ENCODE measurements at places on chromosomes 7 and 10.

GRCh38 chr10:24849051-24849450, 103.4 kb downstream of the PRTFDC1 start:
- DNase-seq = no peak

- DNase-seq = no peak
Observed at GRCh38 chr7:120344276-120344675, 71.3 kb downstream of the KCND2 start.

GRCh38 chr7:105376908-105377533, 11.7 kb downstream of the SRPK2 start:
- DNase-seq = no peak

DNA sequence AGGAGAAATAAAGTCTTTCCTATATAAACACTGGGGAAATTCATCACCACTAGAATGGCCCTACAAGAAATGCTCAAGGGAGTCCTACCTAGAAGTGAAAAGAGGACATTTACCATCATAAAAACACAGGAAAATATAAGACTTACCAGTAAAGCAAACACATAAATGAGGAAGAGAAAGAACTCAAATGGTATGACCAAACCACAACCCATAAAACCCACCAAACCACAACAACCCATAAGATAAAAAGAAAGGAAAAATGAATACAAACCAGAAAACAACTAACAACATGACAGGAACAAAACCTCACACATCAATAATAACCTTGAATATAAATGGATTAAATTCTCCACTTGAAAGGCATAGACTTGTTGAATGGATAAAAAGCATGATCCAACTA, 71.9 kb upstream of the DIP2C start:
- DNase-seq = no peak

DNA sequence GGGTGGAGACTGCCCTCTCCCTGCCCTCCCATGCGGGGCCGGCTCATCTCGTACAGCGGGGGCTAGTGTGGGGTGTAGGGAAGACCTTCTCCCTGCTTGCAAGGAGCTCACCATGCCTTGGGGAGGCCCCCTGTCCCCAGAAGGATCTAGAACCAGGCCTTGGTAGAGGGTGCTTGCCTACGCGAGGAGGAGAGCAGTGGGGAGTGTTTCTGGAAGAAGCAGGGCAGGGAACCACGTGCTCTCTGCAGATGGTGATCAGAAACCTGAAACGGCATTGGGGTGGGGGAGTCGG, 2.7 kb downstream of the MAFK start:
- DNase-seq = no peak

GRCh38 chr10:70404787-70405036, 767 bp downstream of the EIF4EBP2 start:
- peak; percentile 22 for DNase-seq

DNA sequence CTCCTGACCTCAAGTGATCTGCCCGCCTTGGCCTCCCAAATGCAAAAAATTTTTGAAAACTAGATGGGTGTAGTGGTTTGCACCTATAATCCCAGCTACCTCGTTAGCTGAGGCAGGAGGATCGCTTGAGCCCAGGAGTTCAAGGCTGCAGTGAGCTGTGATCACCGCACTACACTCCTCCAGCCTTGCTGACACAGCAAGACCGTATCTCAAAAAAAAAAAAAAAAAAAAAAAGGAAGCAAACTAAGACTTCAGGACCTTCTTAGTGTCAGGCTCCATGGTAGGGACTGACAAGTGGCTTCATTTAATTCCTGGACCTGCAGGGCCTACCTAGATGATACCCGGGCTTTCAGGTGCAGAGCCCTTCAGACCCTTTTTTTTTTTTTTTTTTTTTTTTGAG, 2.5 kb downstream of the POP7 start:
- no peak for DNase-seq

DNA sequence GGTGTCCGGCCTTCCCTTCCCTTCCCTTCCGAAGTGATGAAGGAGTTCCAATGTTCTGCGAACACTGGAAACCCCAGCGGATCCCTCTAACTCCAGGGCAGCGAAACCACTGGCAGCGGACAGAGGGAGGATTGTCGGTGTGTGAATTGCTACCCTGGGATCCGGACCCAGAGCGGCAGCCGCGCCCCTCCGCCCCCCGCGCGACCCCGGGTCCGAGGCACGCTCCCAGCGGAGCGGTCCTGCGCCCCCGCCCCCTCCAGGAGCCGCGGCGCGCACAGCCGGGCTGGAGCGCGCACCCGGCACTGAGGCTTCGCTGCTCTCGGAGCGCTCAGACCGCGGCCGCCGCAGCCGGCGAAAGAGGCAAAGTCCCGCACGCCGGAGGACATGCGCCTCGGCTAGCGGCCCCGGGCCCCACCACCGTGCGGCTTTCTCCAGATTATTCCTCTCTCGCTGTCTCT, at the start of gene PTPRZ1:
TSS of gene PTPRZ1 (plus strand) at position 331 of the 458 bp plus-strand sequence. CDS start 339 bp downstream, outside the sequence.
- peak; percentile 10 for DNase-seq

- DNase-seq = no peak
Observed at GRCh38 chr10:132275426-132276178, 32.1 kb downstream of the STK32C start.

DNA sequence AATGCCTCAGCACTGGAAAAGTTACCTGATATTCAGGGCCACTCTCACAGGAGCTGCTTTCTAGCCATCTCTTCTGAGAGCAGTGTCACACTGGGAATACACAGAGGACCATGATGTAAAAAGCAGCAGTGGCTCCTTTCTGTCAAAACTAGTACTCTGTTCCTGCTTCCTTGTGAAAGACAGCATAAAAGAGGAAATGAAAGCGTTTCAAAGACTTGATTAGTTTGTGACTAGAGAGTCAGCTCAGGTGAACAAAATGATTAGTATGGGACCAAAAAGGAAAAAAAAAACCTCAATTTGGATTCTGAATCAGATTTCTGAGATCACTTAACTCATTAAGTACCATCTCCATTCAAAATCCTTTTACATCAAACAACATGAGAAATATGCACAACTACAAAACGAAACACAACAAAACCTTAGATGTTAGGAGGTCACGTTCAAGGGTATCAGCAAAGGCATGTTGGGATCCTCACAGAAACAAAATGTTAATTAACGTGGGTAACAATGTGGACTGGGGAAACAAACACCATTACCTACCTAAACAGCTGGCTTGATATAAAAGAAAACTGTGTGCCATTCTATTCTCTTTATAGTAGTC, 103.7 kb downstream of the MACC1 start:
- no peak for DNase-seq

DNA sequence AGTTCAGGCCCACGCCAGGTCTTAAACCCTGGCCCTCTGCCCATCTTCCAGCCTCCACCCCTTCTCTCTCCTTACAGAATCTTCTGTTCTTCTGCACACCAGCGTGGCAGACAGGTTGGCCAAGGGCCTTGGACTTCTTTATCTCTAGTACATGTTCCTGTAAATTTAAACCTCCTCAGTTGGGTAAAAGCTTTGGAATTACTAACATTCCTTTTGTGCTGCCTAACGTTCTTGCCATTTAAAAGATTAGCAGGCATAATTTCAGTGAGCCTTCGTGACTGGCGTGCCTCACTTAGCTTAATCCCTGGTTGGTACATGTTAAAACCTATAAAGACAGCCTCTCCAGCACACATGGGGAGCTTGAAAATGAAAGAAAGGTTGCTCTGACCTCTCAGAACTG, 192.2 kb downstream of the CUX1 start:
- no peak for DNase-seq

DNA sequence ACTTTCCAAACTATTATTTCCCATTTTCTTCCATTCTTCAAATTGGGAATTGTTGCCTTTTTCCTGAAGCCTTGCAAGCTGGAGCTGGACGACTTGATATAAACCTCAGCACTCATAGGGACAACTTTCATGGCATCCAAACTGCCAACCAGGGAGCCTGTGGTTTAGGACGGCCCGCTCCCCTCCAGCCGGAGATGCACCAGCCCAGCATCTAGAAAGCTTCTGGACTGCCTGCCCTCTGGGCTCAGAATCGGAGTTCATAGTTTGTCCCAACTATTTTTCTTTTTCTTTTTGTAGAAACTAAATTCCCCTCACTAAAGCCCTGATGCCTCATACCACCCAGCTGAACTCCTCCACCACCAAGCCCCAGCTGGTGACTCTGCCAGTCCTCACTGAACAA, 200.3 kb downstream of the DNAJB6 start:
- no peak for DNase-seq

GRCh38 chr10:86819567-86819966, 63.1 kb downstream of the BMPR1A start:
- no peak for DNase-seq

DNA sequence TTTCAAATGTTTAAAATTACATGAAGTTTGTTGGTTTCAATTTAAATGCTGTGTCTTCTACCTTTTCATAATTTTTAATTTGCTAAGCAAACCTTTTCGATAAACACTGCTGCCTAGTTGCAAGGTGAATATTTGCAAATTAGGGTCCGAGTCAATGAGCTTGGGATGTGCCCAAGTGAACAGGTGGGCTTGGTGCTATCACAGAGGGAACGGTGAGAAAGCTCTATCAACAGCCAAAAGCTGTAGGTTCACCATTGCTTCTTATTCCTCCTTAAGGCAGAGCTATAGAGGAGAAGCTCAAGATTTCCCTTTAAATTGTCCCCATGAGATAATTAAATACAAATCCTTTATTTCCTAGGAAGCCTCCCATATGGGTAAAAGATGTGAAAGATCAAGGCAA, 245.3 kb upstream of the CELF2 start:
- DNase-seq = no peak

DNA sequence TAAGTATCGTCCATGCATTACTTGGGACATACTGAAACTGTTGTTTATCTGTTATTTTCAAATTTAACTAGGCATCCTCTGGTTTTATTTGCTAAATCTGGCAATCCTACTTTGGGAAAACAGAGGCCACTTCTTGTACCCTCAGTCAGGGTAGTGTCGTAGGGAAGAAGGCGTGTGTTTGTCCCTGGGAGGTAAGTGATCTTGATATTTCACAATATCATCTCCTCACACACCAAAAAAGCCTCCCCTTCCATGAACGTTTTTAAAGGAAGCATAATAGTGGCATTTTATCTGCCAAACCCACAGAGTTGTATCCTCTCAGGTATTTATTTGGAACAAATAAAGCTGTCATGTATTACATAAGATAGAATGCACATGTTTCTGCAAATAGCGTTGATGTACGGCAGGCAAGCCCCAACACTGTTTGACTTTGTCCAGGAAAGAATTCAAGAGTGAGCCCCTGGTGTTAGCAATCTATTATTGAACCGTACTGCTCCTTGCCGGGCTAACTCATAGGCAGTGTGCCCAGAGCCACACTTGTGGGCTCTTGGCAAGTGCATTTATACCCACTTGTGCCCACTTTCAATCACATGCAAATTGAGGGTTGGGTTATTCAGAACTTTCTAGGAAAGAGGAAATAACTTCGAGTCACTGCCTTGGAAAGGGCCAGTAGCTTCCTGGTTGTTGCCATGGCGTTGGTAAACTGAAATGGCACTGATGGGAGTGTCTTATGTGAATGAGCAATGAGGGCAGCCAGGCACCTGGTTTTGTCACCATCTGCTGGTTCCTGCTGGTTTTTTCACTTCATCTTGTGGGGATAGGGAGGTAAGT, 266.0 kb downstream of the USP6NL start:
- DNase-seq = peak; percentile 35

GRCh38 chr7:69047151-69047754, 551.0 kb upstream of the AUTS2 start:
- no peak for DNase-seq

DNA sequence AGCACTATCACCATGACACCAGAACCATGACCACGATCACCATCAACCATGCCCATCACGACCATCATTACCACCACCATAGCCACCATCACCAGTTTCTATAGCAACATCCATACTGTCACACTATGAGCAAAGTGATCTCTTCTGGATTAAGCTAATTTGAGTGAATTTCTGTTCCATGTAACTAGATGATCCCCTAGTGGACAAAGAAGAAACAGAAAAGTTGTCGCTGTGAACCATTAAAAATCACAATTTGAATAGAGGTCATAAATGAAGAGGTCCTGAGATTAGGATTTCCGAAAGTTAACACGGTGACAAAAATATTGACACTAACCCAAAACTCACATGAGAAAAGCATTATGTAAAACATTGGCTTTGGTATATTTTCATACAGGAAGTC, 77.6 kb downstream of the CLRN3 start:
- no peak for DNase-seq

DNA sequence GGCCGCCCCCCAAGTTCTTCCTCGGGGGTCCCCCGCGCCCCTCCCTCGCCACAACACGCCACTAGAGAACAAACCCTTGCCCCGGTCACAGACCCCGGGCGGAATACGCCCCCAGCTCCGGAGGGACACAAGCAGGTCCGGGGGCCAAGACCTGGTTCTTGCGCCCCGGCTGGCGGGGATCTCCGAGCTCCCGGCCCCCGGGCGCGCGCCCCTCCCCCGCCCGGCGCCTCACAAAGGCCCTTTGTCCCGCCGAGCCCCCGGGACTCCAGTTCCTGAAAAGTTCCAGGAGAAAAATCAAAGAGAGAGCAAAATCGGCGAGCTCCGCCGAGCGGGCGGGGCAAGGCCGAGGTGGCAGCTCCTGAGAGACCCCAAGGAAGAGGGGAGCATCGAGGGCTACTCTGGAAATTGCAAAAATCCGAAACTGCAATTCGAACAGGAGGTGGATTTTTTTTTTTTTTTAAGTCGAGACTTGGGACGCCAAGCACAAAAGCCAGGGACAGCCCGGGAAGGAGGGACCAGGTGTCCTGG, 4.0 kb downstream of the TNRC18 start:
- DNase-seq = peak; percentile 30

DNA sequence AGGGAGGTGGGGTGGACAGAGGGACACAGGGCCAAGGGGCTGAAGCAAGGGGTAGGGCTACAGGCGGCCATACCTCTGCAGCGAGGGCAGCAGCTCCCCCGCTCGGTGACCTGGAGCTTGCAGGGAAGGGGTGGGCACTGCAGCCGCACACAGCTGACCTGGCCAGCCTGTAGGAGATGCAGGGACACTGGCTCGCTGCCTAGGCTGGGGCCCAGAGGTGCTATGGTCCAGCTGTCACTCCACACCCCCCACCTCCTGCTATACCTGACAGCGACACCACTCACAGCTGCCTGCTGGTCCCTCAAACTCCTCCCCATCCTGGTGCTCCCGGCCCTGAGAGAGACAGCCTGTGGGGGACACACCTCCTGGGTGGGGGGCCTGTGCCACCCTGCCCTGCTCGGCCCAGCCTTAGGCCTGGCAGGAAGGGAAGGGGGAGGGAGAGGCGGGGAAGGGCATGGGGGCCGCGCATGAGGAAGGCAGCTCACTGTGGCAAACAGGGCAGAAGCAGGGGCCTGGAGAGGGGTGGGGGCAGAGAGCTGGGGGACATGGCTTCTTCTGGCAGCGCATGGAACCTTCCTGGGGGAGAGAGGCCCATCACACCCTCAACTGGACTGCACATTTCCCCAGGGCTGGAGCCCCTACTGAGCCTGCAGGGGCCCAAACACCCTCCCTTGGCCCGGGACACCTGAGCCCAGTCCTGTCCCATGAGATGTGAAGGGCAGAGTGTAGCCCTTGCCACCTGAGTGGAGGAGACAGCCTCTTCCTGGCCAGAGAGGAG, 23.9 kb downstream of the ATP6V1F start:
- no peak for DNase-seq

- DNase-seq = no peak
Observed at GRCh38 chr10:5589011-5589660, 64.4 kb downstream of the CALML3 start.

GRCh38 chr7:24899905-24900304, 80.1 kb downstream of the OSBPL3 start:
- DNase-seq = no peak

- no peak for DNase-seq
Observed at GRCh38 chr7:72292794-72293193, 119.3 kb downstream of the CALN1 start.

GRCh38 chr7:82268632-82269031, 174.9 kb downstream of the CACNA2D1 start:
- DNase-seq = no peak

- peak; percentile 95 for DNase-seq
Observed at GRCh38 chr7:158818325-158819213, 10.7 kb downstream of the ESYT2 start.

GRCh38 chr10:64546073-64546472, 1024.9 kb downstream of the REEP3 start:
- DNase-seq = no peak
